Dermis microvascular lymphatic vessel endothelial cell (primary cell): ENCODE measurements at places on chromosomes 1 and 21. TPM values are rescaled to one million over a fixed set of nuclear protein-coding genes. Genes with fewer than 3 reads are reported as not detected.

GRCh38 chr1:22773981-22774832, 63.6 kb downstream of the EPHB2 start:
- DNase-seq: no peak

- no peak for DNase-seq
Measured at GRCh38 chr1:43992232-43992995, 1.0 kb downstream of the CCDC24 start.

- DNase-seq: no peak
Measured at GRCh38 chr1:29785554-29785953, 549.2 kb downstream of the PTPRU start.

GRCh38 chr1:59223989-59224634, 72.8 kb upstream of the FGGY start:
- no peak for DNase-seq

The AMY1C gene
- total RNA-seq: not detected in 2 replicates

The ANGPTL3 gene
- not detected in 2 replicates for total RNA-seq
